ENCODE measurements at places on chromosomes 13 and 19. TPM values are rescaled to one million over a fixed set of nuclear protein-coding genes. Genes with fewer than 3 reads are reported as not detected.

ZNF77 gene
- polyA plus RNA-seq = 10.2 TPM

ELANE gene
- polyA plus RNA-seq = not detected

LRRC63 gene
- polyA plus RNA-seq = not detected

ZNF534 gene
- polyA plus RNA-seq = 2.9 TPM

CALM3 gene
- polyA plus RNA-seq = 630 TPM

TEX29 gene
- polyA plus RNA-seq = not detected

HAUS5 gene
- polyA plus RNA-seq = 14.4 TPM

LILRB2 gene
- not detected for polyA plus RNA-seq

WDR87 gene
- polyA plus RNA-seq = not detected

SYNE4 gene
- 0.19 TPM for polyA plus RNA-seq

KIR2DL3 gene
- polyA plus RNA-seq = not detected

KLF16 gene
- 3.5 TPM for polyA plus RNA-seq

ZNF491 gene
- polyA plus RNA-seq = 29.8 TPM

ZNF568 gene
- polyA plus RNA-seq = 19.2 TPM

KLF1 gene
- polyA plus RNA-seq = not detected

TLE6 gene
- 4.0 TPM for polyA plus RNA-seq

MEX3D gene
- polyA plus RNA-seq = 20.8 TPM

ZNF253 gene
- 26.7 TPM for polyA plus RNA-seq

TMPRSS9 gene
- not detected for polyA plus RNA-seq

PRR20D gene
- polyA plus RNA-seq = not detected

RASIP1 gene
- polyA plus RNA-seq = 0.26 TPM

GRIN2D gene
- 2.8 TPM for polyA plus RNA-seq

ZNF709 gene
- 16.1 TPM for polyA plus RNA-seq

DNAJB1 gene
- 70.9 TPM for polyA plus RNA-seq

COL4A2 gene
- polyA plus RNA-seq = 38.7 TPM

NLRP7 gene
- not detected for polyA plus RNA-seq

LDLR gene
- 26.4 TPM for polyA plus RNA-seq

UBE2L5 gene
- not detected for polyA plus RNA-seq

MBD3L3 gene
- not detected for polyA plus RNA-seq

ETV2 gene
- not detected for polyA plus RNA-seq

ZNF525 gene
- 5.1 TPM for polyA plus RNA-seq

PRR20A gene
- not detected for polyA plus RNA-seq

THAP8 gene
- polyA plus RNA-seq = 3.8 TPM

CD70 gene
- not detected for polyA plus RNA-seq

ZNF784 gene
- 10.3 TPM for polyA plus RNA-seq

PGLYRP1 gene
- polyA plus RNA-seq = not detected

PDX1 gene
- polyA plus RNA-seq = not detected

SSC5D gene
- 1.4 TPM for polyA plus RNA-seq

CYP2A6 gene
- not detected for polyA plus RNA-seq

ZNF317 gene
- polyA plus RNA-seq = 18.5 TPM

FFAR2 gene
- not detected for polyA plus RNA-seq

SULT2A1 gene
- polyA plus RNA-seq = not detected

KCNN4 gene
- polyA plus RNA-seq = not detected

NLRP11 gene
- not detected for polyA plus RNA-seq

SOHLH2 gene
- 4.7 TPM for polyA plus RNA-seq

ZNF563 gene
- polyA plus RNA-seq = 1.7 TPM

ZNF577 gene
- polyA plus RNA-seq = 44.0 TPM

ZNF222 gene
- 32.0 TPM for polyA plus RNA-seq

MBD3L2 gene
- polyA plus RNA-seq = not detected

GPATCH1 gene
- 10.4 TPM for polyA plus RNA-seq

KIR2DL1 gene
- not detected for polyA plus RNA-seq

All from neural cell (in vitro differentiated cells).